ENCODE measurements at places on chromosomes 7 and 10.
A peak's percentile ranks its signal among the peaks of the same experiment; 100 is the strongest.

DNA sequence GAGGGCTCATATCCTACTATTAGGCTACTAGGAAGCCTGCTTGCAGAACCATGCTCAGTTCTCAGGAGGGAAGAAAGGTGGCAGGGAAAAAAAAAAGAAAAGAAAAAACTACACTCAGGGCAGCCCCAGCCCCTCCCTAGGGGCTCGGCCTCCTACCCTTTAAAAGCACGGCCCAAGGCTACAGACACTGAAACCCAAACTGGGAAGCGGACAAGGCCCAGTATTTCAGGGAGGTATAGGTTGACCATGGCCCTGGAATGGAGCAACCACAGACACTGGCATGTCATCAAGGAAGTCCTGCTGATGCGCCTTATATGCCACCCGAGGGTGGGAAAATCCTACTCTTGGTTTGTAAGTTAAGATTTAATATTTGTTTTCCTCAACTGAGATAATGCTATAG lies 50.8 kb downstream of the DLG5 start:
- DNase-seq, result no peak

- no peak for DNase-seq
These were observed 207.1 kb upstream of the ADCY1 start for GRCh38 chr7:45367026-45367425.

DNA sequence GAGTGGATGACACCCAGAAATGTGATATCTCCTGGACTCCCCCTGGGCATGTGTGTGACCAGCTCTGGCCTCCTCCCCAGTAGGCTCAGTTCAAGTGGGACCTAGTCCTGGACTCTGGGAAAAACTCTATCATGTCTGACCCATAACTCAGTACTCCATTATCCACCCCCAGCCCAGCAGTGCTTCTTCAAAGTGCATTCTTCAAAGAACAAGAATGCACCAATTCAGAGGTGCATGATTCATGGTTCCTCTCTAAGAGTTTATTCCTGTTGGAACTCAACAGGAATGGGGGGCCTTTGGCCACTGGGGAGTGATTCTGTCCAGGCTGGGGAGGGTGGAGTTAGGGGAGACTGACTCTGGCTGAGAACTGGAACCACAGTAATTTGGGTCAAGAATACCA lies 173.6 kb upstream of the CXCL12 start:
- no peak for DNase-seq

GRCh38 chr10:11017570-11018431 lies at the start of gene CELF2:
Gene CELF2, plus strand, starts transcription at chr10:11017872. Its CDS starts 218 bp downstream, at chr10:11018090.
- peak; percentile 27 for DNase-seq

DNA sequence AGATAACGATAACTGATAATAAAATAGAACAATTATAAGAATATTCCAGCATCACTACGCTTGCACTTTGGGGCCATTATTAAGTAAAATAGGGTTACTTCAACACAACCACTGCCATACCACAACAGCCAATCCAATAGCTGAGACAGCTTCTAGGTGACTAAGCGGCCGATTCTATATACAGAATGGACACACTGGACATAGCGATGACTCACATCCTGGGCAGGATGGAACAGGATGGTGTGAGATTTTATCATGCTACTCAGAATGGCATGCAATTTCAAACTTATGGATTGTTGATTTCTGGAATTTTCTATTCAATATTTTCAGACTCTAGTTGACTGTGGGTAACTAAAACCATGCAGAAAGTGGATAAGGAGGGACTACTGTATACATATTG lies 920.9 kb downstream of the LRMDA start:
- DNase-seq, result no peak

- no peak for DNase-seq
These were observed 5.2 kb downstream of the RET start for GRCh38 chr10:43082087-43082486.

DNA sequence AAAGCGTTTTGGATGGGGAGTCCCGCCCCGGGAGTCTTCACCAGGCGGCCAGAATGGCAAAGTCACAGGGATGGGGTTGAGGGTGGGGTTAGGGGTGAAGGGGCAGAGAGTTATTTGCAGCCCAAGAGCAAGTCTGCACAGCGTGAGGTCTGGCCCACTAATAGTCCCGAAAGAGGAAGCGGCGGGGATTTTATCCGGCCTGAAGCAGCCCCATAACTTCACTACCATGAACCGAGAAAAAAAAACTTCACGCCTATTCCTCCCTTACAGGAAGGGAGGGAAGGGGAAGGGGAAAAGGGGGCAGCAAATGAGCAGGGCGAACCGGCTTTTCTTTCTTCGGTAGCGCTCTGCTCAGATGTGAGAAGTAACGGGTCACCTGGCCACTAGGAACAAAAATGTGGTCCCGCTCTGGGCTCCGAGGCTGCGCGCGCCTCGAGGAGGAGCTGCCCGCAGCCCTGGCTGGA lies 712 bp downstream of the ITPRIP start:
- DNase-seq, result no peak

DNA sequence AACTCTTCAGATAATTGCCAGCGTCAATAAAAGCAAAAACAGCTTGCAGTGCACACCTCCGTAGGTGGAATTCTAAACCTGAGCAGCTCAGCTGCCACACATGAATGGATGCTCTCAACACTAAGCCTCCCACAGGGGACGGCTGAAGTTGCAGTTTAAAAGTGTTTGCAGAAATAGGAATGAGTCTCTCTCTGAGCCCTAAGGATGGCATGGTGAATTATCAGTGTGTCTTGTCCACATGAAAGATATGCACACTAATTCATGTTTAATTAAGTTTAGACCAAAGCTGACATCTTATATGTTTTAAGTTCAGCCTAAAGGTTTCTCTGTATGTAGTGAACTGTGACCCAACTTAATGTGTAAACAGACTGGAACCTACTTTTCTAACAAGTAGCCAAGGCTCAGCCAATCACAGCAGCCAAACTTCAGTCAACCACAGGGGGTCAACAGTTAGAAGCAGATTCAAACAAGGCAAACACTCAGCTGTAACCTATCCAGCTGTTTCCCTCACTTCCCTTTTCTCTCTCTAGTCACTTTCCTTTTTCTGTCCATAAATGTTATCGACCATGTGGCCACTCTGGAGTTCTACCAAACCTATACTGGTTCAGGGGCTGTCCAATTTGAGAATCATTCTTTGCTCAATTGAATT lies 38.1 kb downstream of the CTTNBP2 start:
- DNase-seq, result no peak

GRCh38 chr10:73287441-73287840 lies 35.0 kb upstream of the MRPS16 start:
- no peak for DNase-seq

DNA sequence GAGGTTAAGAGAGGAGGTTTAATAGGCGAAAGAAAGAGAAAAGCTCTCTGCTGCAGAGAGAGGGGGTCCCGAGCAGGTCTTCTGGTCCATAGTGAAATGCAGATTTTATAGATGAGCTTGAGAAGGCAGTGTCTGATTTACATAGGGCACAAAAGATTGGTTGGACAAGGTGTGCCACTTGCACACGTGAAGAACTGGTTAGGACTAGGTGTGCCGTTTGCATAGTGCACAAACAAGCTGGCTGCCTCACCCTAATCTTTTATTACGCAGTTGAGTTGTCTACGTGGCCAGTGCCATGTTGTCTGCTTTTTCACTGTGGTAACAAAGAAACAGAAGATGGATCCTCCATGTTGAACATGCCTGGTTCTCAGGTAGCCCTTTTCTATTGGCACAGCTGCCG lies 82.6 kb downstream of the AMPH start:
- DNase-seq, result no peak

DNA sequence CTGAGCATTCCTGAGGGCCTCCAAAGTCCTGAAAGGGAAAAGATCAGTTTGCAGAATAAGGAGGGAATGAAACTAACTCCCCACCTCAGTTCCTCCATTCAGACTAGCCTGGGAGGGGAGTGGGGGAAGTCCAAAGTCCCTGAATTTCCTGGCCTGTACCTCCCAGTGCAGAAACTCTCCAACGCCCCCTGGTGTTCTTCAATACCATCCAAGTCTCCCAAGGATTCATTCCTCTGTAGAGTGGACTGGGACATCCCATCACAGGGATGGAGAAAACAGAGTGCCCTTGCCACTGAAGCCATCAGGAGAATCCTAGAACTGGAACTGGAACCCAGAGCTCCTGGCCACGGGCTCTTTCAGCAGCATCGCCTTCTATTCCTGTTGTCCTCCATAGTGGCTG lies 1.6 kb upstream of the COL13A1 start:
- DNase-seq, result no peak

DNA sequence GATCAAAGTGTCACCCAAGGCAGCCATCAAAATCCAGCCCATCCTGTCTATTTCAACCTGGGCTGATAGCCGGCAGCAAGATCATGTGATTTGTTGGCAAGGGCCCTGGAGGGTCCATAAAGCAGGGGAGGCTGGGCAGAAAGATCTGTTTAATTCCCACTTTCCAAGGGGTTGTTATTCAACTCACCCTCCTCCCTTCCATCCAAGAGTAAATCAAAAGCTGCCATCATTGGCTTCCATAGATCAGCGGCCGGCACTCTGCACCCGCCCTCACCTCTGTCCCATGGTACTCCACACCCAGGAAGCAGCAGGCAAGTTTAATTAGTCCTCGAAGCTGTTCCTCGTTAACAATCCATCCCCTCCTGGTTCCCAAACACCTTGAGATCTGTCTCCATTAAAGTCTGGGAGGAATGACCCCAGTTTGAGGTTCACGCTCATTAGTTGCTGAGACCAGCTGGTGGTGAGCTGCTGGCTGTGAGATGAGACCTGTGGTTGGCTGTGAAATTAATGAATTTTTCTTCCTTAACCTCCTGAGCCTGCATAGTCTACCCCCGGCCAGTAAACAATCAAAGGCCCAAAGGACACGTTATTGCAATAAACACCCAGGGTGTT lies 120.6 kb upstream of the CHST15 start:
- DNase-seq, result no peak

DNA sequence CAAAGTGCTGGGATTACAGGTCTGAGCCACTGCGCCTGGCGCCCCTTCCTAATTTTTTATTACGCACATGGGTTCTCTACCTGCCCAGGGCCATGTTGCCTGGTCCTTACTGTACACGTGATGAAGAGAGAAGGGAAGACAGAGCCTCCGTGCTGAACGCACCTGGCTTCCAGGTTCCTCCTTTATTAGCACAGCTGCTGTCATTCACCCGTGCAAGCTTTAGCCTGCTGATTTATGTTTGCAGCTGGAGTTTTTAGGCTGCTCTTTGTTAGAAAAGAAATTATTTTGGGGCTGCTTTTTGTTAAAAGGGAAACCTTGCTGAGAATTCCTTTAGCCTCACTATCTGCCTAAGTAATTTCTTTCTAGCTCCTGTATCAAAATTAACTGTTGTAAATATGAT lies 417.0 kb downstream of the CALN1 start:
- DNase-seq, result no peak

- DNase-seq, result no peak
These were observed 105.9 kb downstream of the ARHGAP12 start for GRCh38 chr10:31822616-31823318.

- no peak for DNase-seq
These were observed 41.4 kb upstream of the AKR1C2 start for GRCh38 chr10:5045095-5045494.

DNA sequence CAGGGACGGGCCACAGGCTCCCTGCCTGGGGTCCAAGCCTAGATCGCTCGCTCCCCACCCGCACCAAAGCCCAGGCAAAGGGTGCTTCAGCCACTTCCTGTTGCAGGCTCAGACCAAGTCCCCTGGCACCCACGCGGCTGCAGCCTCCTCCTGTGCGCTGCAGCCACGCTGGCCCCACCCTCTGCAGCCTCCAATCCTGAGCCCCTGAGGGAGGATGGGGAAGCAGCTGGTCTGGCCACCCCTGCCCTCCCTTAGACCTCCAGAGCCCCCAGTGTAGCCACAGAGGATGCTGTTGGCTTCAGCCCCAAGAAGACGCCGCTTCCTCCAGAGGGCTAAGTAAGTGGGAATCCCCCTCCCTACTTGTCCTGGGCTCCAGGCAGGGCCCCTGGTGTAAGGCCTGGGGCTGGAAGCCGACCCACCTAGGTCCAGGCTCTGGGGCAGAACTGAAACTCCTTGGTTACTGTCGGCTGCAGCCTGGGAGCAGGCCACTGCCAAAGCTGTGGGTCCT lies 9.4 kb downstream of the LIMK1 start:
- no peak for DNase-seq

GRCh38 chr10:116001262-116001857 lies 271.6 kb downstream of the GFRA1 start:
- no peak for DNase-seq

DNA sequence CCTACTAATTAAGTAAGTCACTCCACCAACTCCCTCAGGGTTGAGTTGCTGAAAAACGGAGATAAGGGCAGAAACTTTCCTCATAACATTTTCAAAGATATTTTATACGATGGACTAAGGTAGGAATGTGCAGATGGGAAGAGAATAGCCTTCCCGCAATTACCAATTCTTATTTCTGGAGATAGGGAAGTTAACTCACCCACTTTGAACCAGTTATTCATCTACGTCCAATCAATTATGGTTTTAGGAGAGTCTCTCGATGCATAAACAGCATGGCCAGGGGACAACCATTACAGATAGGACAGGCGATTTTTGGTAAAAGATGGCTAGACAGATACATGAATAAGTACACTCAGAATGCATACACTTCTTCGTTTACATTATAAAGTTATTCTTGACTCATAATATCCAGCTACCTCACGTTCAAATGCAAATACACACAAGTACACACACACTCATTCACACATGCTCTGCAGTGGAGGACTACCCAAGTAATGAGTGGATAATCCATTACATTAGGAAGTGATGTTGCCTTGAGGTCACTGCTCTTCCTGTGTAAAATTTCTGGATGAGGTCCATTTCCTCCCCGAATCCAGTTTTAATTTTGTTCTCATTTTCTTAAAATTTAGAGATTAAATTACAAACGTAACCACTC lies 25.2 kb upstream of the IMMP2L start:
- no peak for DNase-seq

GRCh38 chr10:71727738-71728737 lies 8.5 kb upstream of the C10orf105 start:
- DNase-seq, result no peak

DNA sequence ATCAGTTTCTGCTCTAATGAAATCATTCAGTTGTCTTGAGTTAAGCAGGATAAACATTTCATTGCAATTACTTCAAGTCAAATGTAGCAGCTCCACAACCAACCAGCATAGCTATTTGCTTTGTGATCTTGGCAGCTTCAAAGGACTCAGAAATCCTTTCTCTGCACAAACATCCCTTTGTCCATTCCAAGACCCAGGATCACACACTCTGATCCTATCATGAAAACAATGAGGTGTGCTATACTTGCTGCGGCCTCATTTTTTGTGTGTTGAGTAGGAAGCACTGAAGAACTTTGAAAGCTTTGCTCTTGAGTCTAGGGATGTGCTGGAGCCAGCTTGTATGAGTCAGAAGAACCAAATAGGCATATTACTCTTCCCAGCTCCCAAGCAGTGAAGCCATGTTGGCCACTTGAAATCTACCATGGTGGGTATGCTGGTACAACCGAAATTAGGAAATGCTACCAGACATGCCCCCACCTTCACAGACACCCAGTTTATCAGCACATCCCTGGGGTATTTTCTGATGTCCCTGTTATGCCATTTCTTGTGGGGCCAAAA lies 199.4 kb upstream of the PRSS58 start:
- no peak for DNase-seq

GRCh38 chr7:149218469-149219420 lies 20.7 kb upstream of the ZNF212 start:
- DNase-seq, result no peak
